ENCODE measurements at places on chromosomes 5 and 9.

- DNase-seq: no peak
These were observed 3.4 kb downstream of the PLEKHG4B start for GRCh38 chr5:95241-95980.

GRCh38 chr5:179348843-179349242, 3.6 kb upstream of the ADAMTS2 start:
- no peak for DNase-seq

DNA sequence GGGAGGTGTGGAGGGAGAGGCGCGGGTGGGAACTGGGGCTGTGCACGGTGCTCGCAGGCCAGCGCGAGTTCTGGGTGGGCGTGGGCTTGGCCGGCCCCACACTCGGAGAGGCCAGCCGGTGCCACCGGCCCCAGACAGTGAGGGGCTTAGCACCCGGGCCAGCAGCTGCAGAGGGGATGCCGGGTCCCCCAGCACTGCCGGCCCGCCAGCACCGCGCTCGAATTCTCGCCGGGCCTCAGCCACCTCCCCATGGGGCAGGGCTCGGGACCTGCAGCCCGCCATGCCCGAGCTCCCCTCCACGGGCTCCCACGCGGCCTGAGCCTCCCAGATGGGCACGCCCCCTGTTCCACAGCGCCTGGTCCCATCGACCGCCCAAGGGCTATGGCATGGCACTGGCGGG, 104.6 kb downstream of the GLIS3 start:
- no peak for DNase-seq

- DNase-seq: no peak
These were observed 77.7 kb upstream of the ASS1 start for GRCh38 chr9:130366888-130367550.

GRCh38 chr5:122151640-122152039, 22.3 kb downstream of the ZNF474 start:
- no peak for DNase-seq

- DNase-seq: no peak
These were observed 1033.4 kb upstream of the DMAC1 start for GRCh38 chr9:8832955-8833354.

DNA sequence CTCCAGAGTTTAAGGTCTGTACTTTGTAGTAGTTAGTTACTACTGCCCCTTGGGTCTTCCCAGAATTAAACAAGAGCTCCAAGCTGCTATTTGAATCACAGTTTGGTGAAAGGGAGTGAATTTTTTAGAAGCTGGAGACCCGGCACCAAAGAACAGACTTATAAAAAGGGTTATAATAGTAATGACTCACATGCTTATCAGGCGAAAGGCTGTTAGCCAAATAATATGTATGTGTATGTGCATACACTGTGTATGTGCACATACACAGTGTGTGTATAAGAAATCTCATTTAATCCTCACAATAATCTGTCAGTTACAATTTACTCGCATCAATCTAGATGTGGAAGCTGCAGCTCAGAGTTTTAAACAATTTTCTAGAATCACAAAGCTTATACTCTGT, 59.5 kb upstream of the ITGA1 start:
- no peak for DNase-seq

DNA sequence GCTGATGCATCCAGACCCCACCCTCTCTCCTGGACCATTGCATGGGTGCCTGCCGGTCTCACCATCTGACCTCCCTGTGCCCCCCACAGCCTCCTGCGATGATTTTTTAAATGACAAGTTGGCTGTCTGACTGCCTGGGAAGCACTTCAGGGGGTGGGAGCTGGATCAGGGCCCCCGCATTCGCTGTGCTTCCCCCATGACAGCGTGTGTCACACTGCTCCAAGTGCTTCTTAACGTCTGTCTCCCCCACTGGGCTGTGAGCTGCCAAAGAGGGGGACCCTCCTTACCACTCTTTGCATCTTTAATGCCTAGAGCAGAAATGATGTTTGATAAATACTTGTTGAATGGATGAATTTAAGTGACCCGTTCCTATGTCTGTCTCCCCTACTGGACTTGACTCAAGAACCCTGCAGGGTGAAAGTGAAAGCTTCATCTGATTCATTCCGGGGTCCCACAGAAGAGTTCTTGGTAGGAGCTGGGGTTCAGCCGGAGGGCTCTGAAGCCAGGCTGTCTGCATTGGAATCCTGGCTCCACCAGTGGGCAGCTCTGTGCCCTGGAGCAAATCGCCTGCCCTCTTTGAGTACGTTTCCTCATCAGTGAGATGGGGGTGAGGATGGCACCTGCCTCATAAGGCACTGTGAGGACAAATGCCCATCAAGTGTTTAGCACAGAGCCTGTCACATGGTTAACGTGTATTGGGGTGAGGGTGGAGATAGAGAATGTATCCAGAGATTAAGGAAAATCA, 7.6 kb upstream of the EGR1 start:
- DNase-seq: no peak

- DNase-seq: no peak
These were observed 88.5 kb upstream of the SPDL1 start for GRCh38 chr5:169494941-169495548.

GRCh38 chr9:84822589-84823233, 153.2 kb downstream of the NTRK2 start:
- no peak for DNase-seq

DNA sequence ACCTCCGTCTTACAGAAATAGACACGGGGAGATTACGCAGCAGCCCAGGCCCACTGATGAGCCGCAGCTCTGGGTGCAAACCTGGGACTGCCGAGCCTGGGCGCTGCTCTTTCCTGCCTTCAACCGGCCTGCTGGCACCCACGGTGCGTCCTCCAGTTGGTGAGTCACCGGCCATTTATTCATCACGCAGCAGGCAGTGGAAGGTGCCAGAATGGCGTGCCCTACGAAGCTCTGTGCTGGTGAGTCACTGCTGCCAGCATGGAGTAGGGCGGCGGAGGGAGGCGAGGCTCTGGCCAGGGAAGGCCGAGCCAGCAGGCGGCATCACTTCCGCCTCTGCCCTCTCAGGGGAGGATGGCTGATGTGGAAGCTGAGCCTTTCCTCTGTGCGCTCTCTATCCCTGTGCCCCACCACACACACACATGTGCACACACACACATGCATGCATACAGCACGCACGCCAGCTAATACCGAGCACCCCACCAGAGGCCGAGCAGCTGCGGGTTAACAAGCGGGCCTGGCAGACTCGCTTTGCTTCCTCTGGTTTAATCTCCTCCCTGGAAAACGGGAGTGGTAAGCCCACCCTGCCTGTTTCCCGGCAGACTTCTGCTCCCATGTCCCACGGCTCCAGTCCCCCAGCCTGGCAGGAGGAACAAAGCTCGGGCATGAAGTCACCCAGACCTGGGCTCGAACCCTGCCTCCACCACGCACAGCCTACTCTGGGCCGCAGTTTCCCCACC, 39.2 kb downstream of the OLFM1 start:
- no peak for DNase-seq

DNA sequence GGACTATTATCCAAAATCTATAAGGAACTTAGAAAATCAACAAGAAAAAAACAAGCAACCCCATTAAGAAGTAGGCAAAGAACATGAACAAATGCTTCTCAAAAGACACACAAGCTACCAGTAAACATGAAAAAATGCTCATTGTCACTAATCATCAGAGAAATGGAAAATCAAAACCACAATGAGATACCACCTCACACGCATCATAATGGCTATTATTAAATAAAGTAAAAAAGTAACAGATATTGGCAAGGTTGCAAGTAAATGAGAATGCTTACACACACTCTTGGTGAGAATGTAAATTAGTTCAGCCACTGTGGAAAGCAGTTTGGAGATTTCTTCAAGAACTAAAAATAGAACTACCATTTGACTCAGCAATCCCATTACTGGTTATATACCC, 167.0 kb upstream of the DMRTA1 start:
- no peak for DNase-seq

GRCh38 chr5:80072103-80073073, 37.2 kb downstream of the THBS4 start:
- DNase-seq: no peak

- no peak for DNase-seq
These were observed 207.2 kb upstream of the DAB2 start for GRCh38 chr5:39631958-39632357.

DNA sequence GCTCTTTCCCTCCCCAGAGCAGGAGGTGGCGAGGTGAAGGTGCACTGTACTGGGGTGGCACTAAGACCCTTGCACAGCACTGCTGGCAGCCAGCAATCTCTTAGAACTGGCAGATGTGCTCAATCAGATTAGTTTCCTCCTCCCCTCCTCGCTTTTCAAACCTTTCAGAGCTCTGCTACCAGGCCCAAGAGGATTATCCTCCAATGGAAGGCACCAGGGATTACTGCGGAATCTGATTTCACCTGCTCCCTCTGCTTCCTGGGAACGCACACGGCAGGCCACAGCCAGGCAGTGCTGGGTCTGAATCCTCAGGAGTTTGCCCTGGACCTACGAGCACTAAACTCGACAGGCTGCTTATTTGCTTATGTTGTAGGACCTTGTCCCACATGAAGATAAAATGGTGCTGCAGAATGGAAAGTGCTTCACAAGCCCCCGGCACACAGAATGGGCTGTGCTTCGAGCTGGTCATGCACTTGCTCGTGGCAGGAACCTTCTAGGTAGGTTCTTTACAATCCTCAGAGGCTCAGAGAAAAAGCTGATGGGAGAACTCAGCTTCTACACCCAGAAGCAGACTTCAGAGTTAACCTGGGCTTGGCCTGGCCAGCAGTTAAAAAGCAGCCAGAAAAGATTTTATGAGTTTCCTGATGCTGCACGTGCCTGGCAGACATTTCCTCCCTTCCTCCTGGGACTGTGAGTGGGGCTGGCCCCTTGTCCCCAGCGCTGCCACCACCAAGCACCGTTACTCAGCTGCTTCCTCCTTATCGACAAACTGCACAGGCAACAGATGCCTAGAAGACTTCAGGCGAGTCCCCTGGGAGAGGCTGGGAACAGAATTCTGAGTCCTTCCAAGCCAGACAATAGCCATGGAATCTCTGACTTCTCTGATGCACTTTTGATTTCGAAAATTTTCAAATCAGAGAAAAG, 33.1 kb downstream of the FABP6 start:
- DNase-seq: no peak

GRCh38 chr9:90546200-90546599, 96.4 kb downstream of the DIRAS2 start:
- no peak for DNase-seq

DNA sequence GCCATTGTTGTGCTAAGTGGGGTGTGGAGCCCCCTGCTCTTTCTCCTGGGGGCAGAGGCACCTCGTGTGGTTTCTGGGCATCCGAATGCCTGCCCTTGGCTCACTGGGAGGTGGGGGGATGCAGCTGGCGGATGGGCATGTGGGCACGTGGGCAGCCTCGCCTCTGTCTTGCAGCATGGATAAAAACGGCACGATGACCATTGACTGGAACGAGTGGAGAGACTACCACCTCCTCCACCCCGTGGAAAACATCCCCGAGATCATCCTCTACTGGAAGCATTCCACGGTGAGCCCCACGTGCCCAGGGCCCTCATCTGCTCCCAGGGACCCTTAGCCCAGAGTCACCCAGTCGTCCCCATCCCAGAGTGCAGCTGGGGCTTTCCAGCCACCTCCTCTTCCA, 25.3 kb downstream of the PTGES2 start:
- no peak for DNase-seq

GRCh38 chr5:134568761-134569695, 43.6 kb downstream of the JADE2 start:
- no peak for DNase-seq

DNA sequence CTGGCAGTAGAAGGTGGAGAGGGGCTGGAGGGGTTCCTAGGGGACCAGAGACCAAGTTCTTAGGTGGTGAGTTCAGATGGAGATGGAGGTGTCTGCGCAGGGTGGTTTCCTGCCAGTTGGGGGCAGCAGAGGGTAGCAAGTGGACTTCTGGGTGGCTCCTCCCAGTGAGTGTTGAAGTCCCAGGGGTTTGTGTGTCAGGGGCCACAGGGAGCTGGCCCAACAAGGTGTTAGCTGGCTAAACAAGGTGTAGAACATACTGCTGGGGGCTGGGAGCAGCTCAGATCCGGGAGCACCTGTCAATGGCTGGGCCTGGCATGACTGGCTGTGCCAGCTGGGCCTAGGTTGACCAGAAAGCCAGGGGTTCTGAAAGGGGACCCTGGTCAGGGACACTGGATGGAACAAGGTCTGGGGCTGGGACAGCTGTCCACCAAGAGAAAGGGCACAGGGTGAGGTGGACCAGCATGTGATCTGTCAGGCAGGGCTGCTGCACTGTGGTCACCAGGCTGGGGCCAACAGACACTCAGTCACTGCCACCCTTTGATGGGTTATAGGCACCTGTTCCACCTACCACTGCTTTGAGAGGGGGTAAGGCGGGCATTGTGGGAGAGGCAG, 35.6 kb downstream of the DAB2IP start:
- peak; percentile 46 for DNase-seq

GRCh38 chr5:7186818-7187217, 209.1 kb upstream of the ADCY2 start:
- DNase-seq: no peak

GRCh38 chr5:86175224-86175623, 442.5 kb upstream of the COX7C start:
- DNase-seq: no peak

DNA sequence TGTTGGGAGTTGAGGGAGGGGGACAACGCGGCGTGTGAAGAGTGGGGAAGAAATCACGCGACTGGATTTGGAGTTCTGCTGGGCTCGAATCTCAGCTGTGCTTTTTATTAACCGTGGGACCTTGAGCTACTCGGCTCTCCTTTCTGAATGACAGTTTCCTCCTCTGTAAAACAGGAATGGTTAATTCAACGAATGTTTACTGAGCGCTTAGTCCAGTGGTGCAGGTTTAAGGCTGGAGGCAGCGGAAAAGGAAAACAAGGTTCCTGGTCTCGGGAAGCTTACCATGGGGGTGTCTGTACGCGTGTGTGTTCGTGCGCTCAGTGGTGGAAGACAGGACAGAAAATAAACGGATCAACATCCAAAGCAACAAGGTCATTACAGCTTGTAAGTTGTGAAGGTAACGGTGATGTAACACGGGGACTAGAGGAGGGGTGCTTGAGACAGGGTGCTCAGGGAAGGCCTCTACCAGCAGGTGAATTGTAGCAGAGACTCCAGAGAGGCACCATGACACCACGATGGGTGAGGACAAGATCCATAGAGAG, 277 bp downstream of the EIF4E1B start:
- DNase-seq: no peak

GRCh38 chr5:126988021-126988569, 42.3 kb downstream of the MARCHF3 start:
- no peak for DNase-seq

DNA sequence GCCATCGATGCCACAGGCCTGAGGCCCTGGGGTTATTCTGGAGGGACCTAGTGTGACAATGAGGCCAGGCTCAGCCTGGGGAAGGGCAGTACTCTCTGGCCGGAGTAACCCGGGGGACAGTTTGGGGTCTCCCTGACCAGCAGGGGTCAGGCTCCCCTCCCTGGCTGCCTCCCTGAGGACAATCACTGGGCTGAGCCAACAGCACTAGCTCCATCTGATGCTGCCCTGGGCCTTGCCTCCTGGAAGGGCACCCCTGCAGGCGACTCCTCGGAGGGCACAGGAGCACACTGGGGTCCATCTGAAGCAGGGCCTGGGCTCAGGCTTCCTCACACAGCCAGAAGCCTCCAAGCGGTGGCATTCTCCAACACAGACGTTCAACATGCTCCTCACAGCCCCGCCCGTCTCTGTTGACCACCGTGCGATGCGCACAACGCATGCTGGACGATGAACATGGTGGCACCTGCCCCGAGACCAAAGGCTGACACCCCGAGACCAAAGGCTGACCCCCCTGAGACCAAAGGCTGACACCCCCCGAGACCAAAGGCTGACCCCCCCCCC, 68.3 kb downstream of the ADAMTS2 start:
- no peak for DNase-seq

All from activated T-cell treated with anti-CD3 and anti-CD28 coated beads, Interleukin-2, amount 50 U/mL, for 1 hour (primary cell).